ENCODE measurements at places on chromosomes 13 and 19.

GRCh38 chr19:18317961-18318800, 4.7 kb downstream of the LSM4 start:
- DNase-seq = peak; percentile 70

DNA sequence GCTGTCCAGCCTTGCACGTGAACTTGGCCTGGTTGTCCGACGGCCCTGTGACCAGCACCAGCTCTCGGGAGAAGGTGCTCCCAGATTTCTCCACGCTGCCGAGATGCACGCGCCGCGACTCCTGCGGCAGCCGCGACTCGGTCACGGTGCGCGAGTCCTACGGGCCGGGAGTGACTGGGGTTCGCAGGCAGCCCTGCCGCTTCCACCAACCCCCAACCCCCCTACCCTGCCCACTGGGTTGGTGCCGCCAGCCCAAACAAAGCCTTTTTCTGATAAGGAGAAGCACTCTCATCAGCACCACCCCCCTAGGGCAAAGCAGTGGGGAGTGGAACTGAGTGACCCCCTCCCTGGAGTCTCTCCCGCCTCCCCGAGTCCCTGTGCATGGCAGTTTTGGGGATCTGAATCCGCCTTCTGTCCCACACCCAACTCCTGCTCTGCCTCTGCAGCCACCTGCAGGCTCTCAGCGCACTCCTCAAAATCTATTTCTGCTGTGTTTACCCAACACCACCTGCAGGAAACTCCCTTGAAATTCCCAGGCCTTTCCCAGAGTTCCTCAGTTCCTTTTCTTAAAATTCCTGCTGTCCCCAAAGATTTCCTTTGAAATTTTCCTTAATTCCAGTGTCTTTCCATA, 6.2 kb downstream of the NPHS1 start:
- no peak for DNase-seq

GRCh38 chr13:66689037-66689619, 541.0 kb downstream of the PCDH9 start:
- DNase-seq = peak; percentile 4

DNA sequence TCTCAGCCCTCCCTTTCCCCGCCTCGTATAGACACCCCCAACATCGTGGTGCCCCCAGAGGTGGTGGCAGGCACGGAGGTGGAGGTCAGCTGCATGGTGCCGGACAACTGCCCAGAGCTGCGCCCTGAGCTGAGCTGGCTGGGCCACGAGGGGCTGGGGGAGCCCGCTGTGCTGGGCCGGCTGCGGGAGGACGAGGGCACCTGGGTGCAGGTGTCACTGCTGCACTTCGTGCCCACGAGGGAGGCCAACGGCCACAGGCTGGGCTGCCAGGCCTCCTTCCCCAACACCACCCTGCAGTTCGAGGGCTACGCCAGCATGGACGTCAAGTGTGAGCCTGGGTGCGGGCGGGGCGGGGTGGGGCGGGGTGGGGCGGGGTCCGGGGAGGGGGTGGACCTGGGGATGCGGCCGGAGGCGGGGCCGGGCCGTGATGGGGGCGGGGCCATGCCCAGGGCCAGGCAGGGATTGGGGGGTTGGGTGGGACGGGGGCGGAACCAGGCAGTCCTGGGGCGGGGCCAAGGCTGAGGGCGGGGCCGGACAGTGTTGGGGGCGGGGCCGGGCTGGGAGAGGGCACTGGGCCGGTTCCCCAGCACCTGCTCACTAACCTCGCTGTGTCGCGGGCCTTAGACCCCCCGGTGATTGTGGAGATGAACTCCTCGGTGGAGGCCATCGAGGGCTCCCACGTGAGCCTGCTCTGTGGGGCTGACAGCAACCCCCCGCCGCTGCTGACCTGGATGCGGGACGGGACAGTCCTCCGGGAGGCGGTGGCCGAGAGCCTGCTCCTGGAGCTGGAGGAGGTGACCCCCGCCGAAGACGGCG, 7.8 kb downstream of the MAG start:
- no peak for DNase-seq

GRCh38 chr19:35756377-35757230, at the start of gene HSPB6:
Gene HSPB6 (minus strand): TSS chr19:35757029. CDS start chr19:35757008, 21 bp downstream.
- no peak for DNase-seq

DNA sequence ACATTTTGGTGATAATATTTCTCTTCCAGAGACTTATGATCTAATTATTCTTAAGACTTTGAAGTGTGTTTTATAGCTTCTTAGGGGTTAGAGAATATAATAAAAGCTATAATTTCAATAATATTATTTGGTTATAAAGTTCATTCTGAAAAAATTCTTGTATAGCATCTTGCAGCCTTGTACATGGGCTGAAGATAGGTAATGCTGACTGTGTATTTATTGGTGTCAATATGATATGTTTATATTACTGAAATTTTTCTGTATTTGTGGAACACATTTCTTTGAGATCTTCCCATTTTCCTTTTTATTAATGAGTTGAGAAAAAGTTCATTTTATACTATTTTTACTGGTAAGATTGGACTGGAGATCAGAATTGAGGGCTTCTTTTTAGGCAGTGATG, 87.8 kb downstream of the TDRD3 start:
- no peak for DNase-seq

GRCh38 chr19:44741258-44741731, 7.2 kb upstream of the BCL3 start:
- DNase-seq = no peak

DNA sequence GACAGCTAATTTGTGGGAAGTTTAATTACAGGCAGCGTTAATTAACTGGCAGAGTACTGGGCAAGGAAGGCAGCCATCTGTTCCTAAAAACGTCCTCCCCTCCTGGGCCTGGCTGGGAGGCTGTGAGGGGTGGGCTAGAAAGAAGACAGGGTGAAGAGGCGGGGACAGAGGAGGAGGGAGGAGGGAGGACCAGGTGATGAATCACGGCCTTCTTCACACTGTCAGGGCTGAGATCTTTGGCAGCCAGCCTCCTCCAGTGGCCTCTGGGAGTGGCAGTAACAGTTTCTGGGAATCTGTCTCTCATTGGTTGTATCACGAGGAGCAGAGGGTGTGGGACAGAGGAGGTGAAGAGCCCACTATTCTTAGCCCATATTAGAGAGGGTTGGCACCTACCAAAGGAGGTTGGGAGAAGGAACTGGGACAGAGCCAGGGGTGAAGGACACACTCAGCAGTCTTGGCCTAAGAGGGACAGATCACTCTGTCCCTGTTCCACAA, 9.6 kb upstream of the ZNRF4 start:
- DNase-seq = no peak

DNA sequence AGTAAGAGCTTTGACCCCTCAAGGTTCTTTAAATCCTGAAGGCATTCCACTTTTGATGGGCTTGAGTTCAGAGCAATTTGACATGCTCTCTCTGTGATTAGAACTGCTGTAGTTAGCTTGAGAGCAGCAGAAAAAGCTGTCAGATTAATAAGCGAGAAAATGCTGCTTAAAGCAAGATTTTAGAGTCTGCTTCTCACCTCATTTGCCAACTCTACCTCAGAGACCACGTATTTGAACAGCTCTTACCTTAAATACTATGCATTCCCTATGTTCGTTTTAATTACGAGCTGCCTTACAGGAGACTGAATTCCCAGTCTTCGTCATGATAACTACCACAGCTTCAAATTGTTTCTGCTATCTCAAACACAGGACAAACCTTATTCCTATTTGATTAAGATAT, 253.4 kb downstream of the SLITRK6 start:
- DNase-seq = no peak

DNA sequence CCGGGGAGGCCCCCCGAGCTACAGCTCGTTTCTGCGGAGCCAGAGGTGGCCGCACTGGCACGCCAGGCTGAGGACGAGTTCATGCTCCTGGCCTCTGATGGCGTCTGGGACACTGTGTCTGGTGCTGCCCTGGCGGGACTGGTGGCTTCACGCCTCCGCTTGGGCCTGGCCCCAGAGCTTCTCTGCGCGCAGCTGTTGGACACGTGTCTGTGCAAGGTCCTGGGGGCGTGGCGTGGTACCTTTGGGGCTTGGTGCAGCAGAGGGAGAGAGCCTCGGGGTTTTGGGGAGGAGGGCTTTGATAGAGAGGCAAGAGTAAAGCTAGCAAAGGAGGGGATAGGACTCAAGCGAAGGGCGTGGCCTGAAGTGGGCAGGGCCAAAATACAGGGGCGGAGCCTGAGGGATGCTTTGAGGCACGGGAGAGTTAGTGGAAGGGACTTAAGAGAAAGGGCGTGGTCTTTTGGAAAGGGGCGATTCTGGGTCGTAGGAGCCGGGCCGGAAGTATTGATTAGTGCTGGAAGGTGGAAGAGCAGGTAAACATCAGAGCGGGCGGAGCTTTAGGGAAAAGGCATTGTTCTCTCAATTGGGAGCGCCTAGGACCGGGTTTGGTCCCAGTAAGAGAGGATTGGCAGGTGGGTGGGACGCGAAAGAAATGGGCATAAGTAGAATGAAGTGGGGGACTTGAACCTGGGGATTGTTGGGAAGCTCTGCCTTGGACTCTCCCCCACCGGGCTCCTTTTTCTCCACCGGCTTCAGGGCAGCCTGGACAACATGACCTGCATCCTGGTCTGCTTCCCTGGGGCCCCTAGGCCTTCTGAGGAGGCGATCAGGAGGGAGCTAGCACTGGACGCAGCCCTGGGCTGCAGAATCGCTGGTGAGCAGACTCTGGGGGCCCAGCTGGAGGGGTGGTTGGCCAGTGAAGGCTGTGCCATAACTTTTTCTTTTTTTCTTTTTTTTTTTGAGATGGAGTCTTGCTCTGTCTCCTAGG, 1.2 kb downstream of the PPM1N start:
- DNase-seq = no peak

- DNase-seq = no peak
These were observed 24.0 kb downstream of the STARD13 start for GRCh38 chr13:33261387-33262061.

DNA sequence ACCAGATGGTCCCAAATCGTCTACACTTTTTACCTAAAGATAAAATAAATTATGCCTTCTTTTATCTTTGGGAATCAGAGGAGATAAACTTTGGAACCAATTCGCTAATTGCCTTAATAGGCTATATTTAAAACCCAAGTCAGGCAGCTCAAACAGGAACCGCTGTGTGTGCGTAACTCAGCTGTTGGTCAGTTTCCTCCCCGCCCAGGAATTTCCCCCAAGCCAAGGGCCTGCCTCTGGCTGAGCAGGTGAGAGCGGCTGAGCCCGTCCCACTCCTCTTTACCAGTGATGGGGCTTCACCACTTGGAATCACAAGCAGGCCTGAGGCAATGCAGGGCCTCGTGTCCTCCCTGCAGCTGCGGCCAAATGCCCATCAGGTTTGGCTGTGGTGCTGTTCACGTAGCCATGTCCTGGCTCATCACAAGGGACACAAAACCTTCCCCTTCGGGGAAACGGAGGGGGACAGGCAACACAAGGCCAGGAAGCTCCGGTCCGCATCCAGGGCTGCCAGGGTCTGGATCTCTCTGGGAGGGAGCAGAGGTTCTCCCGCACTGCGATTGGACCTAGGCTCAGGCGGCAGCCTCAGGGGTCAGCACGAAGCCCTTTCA, 503 bp upstream of the SLC7A9 start:
- DNase-seq = no peak

DNA sequence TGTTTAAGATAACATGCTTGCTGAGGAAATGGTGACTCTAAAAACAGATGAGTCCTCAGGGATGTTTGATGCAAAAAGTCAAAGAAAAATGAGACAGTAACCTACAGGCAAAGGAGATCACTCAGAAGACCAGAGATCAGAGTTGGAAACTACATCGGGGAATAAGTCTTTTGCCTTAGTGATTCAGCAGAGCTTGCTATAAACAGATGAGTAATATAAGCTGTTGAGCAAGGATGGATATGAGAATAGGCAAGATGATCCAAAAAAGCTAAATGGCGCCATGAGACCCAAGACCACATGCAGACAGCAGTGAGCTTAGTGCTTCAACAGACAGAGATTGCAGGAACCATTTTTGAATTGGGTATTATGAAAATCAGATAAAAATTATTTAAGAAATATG, 168.6 kb downstream of the POSTN start:
- DNase-seq = no peak
